ENCODE measurements at places on chromosomes 11 and 22.

- no peak for DNase-seq
Measured at GRCh38 chr22:23775779-23776375, 3.2 kb downstream of the MMP11 start.

DNA sequence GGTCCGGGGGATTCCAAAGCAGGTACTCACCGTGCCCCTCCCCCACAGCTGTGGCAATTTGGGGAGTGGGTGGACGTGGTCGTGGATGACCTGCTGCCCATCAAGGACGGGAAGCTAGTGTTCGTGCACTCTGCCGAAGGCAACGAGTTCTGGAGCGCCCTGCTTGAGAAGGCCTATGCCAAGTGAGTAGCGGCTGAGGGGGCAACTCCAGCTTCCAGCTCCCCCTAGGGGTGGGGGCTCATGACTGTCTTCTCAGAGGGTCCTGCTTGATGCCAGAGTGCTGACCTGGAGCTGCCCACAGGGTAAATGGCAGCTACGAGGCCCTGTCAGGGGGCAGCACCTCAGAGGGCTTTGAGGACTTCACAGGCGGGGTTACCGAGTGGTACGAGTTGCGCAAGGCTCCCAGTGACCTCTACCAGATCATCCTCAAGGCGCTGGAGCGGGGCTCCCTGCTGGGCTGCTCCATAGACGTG is 4.2 kb downstream of the CAPN1 start:
- DNase-seq, result no peak

DNA sequence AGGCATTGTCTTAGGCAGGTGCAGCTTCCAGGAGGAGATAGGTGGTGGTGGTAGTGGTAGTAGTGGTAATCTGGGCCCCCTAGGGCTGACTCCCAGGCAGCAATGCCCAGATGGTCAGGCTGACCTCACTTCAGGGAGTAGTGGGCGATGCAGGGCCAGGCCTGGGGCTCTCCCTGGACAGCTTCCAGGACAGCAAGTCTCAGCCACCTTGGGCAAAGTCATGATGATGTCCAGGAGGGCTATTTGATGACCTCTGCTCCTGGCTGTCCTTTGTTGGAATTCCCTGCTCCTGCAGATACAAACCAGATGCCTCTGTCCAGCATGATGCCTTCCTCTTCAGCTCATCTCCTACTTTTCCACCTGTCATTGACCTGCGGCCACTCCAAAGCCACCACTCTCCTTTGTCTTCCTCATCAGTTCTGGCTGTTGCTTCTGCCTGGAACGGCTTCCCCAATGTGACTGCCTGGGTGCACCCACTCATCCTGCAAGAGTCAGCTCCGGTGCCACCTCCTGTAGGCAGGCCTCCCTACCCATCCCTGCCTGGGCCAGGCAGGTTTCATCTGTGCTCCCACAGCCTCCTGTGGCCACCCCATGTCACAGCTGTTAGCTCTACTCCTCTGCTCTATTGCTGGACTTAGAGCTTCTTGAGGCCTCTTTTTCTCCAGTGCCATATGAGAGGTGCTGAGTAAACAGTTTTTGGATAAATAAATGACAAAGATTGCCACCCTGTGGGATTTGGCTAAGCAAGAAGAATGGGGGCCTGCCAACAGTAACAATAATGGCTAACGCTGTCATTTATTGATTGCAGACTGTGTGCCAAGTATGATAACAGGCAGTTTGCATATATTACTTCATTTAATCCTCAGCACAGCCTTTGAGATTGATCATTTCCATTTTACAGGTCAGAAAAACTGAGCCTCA is 172.9 kb upstream of the NECTIN1 start:
- DNase-seq, result no peak

- no peak for DNase-seq
Measured at GRCh38 chr22:28283068-28283654, 364.1 kb upstream of the PITPNB start.

- no peak for DNase-seq
Measured at GRCh38 chr11:23192256-23192655, 332.0 kb upstream of the CCDC179 start.

DNA sequence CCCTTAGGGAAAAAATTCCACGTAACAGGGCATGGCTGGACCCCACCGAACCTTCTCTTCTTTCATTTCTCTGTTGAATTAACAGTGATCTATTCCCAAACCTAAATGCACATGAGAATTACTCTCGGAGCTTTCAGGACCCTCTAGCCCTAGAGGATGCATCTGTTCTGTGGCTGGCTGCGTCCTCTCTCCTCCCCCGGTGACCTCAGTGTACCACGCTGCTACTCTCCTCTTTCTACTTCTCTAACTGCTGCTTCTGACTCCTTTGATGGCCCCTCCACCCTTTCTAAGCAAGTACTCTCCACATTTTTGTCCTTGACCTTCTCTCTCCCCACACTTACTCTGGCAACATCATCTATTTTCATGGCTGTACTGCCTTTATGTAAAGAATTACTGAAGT is 12.1 kb upstream of the APOA1 start:
- DNase-seq, result no peak

DNA sequence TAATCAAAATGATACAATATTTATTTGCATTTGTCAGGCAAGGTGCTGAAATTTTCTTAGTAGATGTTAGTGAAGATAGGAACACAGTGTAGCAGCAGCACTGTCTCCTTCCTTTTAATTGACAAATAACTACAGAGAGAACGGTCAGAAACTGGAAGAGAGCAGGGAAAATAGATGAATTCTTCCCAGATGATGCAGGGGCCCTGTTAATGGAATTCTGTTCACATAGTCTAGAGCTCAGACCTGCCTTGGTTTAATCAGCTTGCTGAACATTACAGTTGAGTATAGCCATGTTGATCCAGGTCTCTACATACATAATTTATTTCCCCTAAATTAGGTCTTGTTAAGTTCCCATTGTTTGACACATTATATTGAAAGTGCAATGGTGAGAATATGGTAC is 127.4 kb downstream of the SLC17A6 start:
- no peak for DNase-seq

DNA sequence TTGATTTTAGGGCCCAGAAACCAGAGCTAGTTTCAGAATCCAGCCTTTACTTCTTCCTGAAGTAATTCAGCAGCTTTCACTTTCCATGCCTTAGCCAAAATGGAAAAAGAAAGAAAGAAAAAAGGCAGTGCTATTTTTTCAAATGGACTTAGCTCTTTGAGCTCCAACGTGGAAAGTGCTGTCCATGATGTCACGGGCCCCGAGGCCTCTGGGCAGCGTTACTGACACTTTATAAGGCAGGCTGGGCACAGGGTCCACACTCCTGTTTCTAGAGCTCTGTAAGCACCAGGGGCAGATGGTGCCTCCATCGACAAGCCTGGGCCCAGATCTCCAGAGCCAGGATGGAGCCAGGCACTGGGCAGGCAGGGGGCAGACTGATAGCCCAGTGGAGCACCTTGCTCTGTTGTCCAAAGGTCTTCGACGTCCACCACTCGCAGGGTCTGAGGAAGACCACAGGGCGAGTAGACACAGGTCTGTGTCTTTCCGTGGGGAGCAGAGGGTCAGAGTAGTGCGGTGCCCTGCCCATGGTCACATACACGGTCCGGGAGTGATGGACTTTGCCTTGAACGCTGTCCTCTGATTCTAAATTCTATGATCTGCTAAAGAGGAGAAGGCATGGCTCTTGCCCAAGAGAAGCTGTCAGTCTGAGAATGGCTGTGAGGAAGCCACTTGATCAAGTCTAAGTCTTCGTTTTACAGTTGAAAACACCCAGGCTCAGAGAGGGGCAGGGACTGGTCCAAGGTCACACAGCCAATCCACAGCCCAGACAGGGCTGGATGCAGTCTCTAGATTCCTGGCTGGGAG is 22.0 kb upstream of the WNT11 start:
- no peak for DNase-seq

- no peak for DNase-seq
Measured at GRCh38 chr22:26031641-26032040, 137.6 kb upstream of the SEZ6L start.

DNA sequence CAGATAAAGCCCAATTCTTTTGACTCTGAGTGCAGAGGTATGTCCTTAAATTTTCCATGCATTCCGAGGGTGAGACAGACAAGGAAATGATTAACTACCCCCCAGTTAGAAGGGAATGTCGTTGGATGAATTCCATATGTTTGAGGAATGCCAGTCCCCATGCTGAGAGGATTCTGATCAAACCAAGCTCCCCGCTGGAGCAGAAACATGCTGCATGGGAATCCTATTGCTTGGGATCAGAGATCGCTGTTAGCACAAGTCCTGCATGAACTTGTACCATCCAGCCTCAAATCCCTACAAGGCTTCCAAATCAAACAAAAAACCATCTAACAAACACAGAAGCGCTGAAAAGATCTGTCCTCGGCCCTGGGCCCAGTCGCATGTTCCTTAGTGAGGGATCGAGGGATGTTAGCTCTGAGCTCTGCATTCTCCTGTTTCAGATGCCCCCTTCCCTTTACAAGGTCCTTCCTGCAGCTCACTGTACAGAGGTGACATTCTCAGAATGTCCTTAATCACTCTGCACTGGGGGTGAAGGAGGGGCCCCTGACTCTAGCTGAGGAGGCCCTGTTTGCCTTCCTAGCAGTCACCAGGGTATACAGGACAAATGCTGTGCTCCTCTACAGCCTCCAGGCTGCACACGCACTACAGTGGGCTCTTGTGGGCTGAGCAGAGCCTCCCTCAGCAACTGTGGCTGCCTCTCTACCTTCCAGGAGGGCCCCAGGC is 353.4 kb downstream of the TENM4 start:
- no peak for DNase-seq

- DNase-seq, result no peak
Measured at GRCh38 chr22:38219632-38220031, 17.8 kb downstream of the MAFF start.

- DNase-seq, result no peak
Measured at GRCh38 chr11:64745189-64745520, 1.2 kb upstream of the RASGRP2 start.

- no peak for DNase-seq
Measured at GRCh38 chr11:66906061-66906733, 49.3 kb downstream of the LRFN4 start.

- no peak for DNase-seq
Measured at GRCh38 chr11:67588136-67588503, 4.5 kb downstream of the GSTP1 start.

GRCh38 chr11:37450613-37451012 is 852.6 kb upstream of the RAG2 start:
- no peak for DNase-seq

- no peak for DNase-seq
Measured at GRCh38 chr22:26798462-26799065, 141.2 kb downstream of the MIAT start.

GRCh38 chr22:48896766-48897644 is 930.7 kb downstream of the BRD1 start:
- DNase-seq, result no peak

DNA sequence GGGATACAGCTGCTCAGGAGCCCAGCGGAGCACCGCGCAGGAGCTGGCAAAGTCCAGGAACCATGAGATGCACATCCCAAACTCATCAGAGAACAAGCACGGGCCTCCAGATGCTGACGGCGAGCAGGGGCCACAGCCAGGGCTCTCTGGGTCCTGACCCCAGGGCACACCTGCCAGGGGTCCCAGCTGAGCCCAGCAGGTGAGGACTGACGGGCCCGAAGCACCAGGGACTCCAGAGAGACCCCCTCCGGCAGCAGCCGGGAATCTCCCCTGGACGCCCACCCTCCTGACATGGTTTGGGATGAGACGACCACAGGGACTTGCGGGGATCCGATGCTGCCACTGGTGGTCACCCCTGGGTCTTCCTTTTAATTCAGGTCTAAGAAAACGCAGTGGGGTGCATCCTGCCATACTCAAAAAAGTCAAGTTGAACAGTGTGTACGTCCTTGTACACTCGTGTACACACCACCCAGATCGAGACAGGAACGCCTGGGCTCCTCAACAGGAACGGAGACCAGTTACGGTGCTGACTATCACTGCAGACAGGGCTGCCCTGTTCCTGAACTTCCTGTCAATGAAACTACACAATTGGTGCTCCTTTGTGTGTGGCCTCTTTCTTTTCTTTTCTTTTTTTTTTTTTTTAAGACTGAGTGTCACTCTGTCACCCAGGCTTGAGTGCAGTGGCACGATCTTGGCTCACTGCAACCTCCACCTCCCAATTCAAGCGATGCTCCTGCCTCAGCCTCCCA is 21.9 kb downstream of the TTLL8 start:
- no peak for DNase-seq

- DNase-seq, result no peak
Measured at GRCh38 chr11:110518809-110519514, 89.2 kb downstream of the FDX1 start.

DNA sequence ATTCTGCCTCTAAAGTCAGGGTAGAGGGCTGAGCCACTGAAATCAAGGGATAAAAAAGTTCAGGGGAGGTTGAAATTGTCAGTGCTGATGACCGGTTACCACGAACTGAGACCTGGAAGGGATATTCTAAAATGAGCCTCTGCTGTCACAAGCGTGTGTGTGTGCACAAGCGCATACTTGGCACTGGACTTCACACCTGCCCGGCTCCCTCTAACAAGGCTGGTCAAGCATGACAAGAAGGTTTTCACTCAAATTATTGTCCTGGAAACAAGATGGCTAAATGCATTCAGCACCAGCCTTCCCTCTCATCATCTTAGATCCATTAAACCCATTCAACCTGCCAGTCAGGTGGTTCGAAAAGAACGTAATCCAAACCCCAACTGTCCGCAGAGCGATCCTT is 54.8 kb upstream of the CECR2 start:
- no peak for DNase-seq

DNA sequence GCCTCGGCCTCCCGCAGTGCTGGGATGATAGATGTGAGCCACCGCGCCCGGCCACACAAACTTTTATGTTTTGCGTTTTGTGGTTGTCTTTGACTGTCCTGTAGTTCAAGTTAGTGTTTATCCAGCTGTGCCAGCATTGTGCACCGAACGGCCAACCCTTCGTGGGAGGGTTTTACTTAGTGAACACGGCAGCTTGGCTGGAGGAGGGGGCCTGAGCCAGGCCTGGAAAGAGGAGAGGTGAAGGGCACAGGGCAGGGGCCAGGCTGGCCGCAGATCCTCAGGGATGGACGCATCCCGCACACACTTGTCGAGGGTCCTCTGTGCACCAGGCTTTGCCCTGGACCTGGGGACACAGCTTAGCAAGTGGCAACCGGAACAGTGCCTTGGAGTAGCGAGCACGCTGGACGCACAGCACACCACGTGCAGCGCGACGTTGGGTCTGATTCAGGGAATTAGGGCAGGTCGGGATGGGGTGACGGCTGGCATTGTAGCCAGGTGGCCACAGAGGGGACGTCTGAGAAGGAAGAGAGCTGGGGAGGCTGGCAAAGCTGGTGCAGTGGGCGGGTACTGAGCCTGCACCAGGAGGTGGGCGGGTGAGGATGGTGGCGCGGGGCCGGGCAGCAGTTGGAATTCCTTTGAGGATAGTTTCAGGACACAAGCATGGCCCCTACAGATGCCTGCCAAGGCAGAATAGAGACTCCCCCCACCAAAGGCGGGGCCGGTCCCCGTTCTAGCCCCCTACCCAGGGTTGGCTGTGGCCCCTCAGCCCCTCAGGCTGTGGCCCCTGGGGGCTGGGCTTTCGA is 13.4 kb downstream of the EPS8L2 start:
- DNase-seq, result no peak

GRCh38 chr11:16606784-16607674 is 131.4 kb upstream of the C11orf58 start:
- no peak for DNase-seq

- no peak for DNase-seq
Measured at GRCh38 chr11:33471541-33471940, 214.4 kb downstream of the HIPK3 start.
